ENCODE measurements at places on chromosomes 2 and 18. TPM values are rescaled to one million over a fixed set of nuclear protein-coding genes. Genes with fewer than 3 reads are reported as not detected.

GRCh38 chr2:168039881-168040280 is 207.5 kb downstream of the STK39 start:
- no peak for ATAC-seq

- no peak for ATAC-seq
These were observed 88.2 kb upstream of the GLI2 start for GRCh38 chr2:120647487-120647886.

DNA sequence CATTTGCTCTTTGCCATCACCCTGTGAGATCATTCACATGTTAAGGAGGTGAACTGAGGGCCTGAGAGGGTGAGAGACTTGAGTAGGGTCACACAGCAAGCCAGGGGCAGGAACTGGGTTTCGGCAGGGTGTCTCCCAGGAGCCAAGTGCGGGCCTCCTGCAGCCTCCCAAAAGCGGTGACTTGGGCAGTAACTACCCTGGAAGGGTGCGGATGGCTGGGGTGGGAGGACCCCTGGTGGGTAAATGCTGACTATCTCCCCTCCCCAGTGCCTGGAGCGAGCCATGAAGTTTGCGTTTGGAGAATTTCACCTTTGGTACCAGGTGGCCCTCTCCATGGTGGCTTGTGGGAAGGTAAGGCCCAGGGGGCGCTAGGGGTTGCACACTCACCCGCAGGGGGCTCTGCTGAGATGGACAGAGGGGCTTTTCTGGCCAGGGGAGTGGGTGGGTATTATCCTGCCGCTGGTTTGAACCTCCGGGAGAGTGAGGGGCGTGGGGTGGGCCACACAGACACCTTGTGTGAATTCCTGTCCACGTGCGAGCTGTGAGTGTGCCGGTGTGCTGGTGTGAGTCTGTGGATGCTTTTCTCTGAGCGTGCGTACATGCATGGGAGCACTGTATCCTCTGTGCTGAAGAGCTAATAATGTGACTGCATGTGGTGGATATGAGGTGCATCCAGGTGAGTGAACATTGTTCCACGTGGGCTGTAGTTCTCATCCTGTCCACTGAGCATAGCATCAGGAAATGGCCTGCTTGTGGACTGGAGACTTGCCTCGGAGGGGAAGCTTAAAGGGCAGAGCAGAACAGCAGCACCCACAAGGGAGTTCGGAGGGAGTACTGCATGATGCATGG is 91.0 kb upstream of the MCFD2 start:
- ATAC-seq: no peak

Gene ZC3H6
- 13.5 TPM for total RNA-seq

Gene SLC23A3
- 0.14 TPM for total RNA-seq

Gene AFF3
- total RNA-seq: 7.2 TPM

Gene CLEC4F
- 1.1 TPM for total RNA-seq

Gene PID1
- 26.2 TPM for total RNA-seq
